Activated T-cell treated with anti-CD3 and anti-CD28 coated beads for 48 hours (primary cell): ENCODE measurements at places on chromosomes 2 and 18.

DNA sequence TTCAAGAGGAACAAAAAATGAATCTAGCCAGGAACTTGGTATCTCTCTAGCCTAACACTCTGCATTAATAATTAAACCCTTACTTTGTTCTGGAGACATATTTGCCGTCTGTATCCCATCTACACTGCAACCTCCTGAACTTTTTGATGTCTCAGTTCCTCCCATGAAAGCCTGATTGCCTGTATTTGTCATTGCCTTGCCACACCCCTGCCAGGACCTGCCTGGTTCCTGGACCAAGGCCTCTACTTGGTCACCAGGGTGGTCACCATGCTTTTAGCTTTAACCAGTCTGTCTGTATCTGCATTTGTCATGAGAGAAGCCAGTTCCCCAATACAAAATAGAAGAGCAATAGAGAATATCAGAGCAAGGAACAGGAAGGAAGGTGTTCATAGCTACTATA lies 58.8 kb upstream of the NOL4 start:
- DNase-seq, result no peak

DNA sequence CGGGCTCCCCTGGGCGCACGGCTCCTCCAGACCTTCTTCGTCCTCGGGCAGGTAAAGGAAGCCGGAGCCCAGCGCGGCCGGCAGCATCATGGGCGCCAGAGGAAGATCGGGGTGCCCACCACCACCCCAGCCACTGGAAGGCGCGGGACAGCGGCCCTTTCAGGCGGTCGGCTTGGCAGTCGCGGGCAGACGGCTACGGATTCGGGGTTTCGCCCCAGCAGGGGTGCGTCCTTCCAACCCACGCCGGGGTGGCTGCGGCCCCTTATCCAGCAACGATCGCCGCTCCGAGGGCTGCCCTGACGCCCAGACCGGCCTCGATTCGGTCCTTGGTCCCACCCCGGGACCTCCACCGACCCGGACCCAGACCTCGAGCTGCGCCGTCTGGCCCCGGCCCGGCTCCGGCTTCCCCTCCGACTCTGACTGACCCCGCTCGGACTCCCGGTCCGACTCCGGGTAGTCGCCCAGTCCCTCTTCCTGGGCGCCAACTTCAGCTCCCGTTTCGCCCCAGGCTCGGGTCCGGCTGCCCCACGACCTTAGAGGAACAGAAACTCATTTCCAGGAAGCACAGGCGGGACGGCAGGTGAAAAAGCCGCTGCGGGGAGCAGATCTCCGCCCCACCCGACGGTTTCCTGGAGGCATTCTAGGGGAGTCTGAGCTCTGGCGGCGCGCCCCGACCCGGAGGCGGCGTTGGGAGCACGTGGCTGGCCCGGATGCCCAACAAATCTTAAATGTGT lies 30.2 kb upstream of the SSB start:
- DNase-seq, result no peak

- no peak for DNase-seq
These were observed 49.8 kb downstream of the FAM168B start for GRCh38 chr2:131043199-131044074.

DNA sequence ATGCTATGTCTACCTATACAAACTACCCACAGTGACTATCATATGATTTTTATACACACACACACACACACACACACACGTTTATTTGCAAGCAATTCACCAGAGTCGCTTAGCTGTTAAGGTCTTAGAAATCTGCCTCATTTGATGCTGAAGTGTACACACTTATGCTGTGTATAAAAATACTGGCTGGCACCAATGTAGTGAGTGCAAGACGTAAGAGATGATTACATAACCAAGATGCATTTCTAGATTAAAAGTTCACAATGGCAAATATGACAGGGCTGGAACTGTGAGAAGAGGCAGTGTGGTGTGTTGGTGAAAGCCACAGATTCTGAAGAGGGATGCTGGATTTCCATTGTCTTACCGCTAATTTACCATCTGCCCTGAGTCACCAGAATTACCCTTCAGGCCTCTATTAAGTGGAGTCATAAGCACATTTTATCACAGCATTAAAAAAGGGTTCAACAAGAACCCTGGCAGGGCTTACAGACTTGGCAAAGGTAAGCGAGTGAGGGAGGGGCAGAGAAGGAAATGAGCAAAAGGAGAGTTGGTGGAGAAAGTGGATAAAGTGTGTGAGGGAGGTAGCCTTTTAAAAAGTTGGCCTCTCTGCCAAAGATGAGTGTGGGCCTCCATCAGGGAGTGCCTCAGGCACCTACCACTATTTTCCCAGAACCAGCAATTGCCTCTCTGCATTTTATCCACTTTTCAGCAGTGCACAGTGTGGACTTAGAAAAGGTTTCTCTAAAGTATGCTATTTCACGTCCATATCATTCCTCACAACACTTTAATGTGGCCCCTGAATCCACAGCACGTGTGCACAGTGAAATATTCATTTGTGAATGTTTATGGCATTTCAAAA lies 21.5 kb downstream of the MEIS1 start:
- DNase-seq, result no peak

- no peak for DNase-seq
These were observed 1548.8 kb upstream of the LRRTM1 start for GRCh38 chr2:81853341-81853740.

DNA sequence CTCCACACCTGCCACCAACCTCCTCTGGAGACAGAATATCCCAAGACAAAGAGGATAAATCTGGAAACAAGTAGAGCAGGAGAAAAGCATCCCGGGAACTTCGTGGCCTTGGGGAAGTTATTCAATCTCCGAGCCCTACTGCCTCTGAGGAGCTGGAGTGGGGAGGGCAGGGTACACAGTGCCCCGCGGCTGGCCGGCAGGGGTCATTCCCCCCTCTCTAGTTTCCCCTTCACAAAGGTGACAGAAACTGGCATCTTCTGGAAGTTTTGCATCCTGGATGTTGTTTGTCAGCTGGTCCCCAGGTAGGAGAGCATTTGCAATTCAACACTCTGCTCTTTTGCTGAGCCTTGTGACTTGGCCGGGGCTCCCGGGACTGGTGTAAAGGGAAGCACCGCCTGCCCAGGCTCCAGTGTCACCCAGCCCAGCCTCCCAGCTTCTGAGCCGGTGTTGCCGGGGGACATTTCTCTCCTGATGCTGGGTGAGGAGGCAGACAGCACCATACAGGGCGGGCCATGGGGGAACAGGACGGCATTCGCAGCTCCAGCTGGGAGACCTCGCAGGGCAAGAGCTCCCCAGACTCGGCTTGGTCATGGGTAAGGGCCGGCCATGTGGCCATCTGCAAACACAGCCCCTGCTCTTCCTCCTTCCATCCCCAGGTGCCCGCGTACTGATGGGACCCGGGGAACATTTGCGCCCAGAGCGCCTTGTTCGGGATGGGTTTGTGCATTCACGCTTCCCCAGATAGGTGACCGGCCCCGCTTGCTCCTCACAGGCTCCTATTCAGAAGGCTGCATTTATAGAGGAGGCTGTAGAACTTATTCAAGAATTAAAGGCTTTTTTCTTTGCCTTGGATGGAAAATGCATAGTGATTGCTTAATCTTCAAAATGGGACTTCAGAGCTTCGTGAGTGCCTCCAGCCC lies 7.4 kb upstream of the NTSR2 start:
- no peak for DNase-seq
